ENCODE measurements at places on chromosomes 3 and 15.
A peak's percentile ranks its signal among the peaks of the same experiment; 100 is the strongest.

DNA sequence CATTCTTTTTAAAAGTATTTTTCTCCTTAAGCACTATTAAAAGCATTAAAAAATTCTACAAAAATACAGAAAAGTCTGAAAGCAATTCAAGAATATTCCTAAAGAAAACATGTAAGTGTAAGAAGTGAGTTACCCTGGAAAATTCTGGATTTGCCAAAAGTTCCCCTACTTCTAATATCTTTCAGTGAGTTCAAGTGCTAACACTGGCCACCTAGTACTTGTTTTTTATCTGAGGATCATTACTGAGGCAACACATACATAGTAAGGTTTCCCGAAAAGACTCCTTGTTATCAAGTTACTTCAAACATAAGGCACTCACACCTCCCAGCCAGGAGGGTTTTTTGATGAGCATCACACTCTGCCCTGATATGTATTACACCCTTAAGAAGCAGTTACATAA lies 158.4 kb downstream of the TIGIT start:
- no peak for DNase-seq

DNA sequence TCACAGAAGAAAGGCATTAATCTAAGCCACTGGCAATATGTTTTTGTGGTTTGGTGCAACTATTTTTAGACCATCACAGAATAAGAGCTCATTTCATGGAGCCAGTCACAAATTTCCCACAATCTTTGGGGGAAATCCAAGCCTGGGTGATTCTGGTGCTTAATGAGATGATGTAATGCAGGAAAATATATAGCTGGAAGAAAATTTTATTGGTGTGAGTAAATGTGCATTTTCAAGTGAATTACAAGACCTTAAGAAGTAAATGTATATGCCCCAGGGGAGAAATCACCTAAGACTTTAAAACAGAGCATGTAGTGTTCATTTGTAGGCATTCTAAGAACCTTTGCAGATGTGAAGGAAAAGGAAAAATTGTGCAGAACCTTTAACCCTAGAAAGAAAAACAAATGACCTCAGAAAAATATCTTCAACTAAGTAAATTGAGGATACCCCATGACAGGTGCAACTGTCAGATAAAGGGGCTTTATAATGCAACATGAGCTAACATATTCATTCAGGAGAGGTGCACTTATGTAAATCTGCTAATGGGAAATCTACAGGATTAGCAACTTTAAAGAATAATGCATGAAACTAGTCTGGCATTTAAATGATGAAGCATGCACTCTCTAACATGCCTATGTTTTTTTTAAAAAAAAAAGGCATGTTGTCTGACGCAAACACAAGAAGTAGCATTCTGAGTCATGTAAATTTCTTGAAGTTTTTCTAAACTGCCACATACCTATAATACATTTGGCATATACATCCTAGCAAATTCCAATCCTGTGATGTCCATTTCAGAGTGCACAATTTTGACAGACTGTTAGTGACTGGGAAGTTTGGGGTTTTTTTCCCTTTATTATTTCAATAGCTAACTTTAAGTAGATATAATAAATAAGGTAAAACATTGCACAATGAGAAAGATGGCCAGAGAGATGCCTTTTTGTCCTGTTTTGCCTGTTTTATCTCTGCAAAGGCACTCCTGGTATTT lies 105.1 kb downstream of the MEX3B start:
- DNase-seq: peak; percentile 38

- no peak for DNase-seq
Measured at GRCh38 chr15:43118286-43118685, 12.4 kb upstream of the UBR1 start.

- peak; percentile 56 for DNase-seq
Measured at GRCh38 chr15:23074684-23075083, 35.3 kb upstream of the TUBGCP5 start.

DNA sequence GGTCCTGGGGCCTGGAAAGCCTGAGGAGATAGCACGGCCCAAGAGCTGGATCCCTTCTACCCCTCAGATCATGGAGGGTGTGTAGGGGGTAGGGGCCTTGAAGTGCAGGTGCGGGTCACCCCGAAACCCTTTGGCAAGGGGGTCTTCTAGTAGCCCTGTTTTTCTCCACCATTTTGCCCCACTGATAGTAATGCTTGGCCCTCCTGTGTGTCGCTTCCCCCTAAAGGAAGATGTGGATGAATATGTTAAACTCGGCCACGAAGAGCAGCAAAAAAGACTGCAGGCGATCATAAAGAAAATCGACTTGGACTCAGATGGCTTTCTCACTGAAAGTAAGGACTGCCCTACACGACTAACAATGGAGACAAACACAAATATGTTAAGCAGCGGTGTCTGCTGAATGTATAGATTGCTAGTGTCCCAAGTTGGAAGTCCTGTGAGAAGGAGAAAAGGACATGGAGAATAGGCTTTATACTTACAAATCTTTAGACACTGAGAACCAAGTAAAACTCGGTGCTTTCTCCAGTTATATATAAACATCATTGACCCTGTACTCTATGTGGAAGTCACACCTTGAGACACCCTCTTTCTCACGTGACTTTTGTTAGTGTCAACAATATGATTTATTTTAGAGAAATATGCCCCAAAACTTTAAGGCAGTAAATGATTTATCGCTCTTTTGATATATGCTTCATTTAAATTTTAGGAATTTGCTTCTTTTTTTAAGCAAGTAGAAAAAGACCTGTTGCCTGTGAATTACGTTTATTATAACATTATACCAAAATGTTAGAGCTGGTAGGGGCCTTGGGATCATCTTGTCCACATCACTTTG lies 802 bp downstream of the RCN2 start:
- no peak for DNase-seq

Data from Daoy (cell line).